ENCODE measurements at places on chromosomes 1 and 21. TPM values are rescaled to one million over a fixed set of nuclear protein-coding genes. Genes with fewer than 3 reads are reported as not detected.

The FCRL1 gene
- 0.32 TPM for total RNA-seq

The GUCA2B gene
- total RNA-seq, result not detected

The CTTNBP2NL gene
- total RNA-seq, result 44.4 TPM

The KCNJ15 gene
- 7.6 TPM for total RNA-seq

The ACTN2 gene
- total RNA-seq, result 0.71 TPM

The G0S2 gene
- total RNA-seq, result 2,798 TPM

The MAN1C1 gene
- total RNA-seq, result 21.9 TPM

The STIL gene
- total RNA-seq, result 1.8 TPM

The LRRC39 gene
- total RNA-seq, result 1.0 TPM

Measured in mesenteric fat pad (tissue), 1 donor.